ENCODE measurements at places on chromosomes 13 and 19. TPM values are rescaled to one million over a fixed set of nuclear protein-coding genes. Genes with fewer than 3 reads are reported as not detected.

- DNase-seq: no peak
These were observed 10.7 kb downstream of the ANO8 start for GRCh38 chr19:17323964-17324332.

DNA sequence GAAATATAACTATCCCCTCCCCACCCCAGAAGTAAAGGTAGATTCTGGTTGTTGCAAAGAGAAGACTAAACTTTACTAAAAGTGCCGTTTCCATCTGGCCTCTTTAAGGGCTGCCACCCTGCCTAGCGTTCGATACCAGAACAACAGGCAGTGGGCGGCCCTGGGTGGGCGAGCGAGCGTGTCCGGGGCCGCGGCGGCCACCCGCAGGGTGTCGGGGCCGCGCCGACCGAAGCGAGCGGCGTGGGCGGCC lies 2.6 kb downstream of the FGF9 start:
- DNase-seq: peak; percentile 35

DNA sequence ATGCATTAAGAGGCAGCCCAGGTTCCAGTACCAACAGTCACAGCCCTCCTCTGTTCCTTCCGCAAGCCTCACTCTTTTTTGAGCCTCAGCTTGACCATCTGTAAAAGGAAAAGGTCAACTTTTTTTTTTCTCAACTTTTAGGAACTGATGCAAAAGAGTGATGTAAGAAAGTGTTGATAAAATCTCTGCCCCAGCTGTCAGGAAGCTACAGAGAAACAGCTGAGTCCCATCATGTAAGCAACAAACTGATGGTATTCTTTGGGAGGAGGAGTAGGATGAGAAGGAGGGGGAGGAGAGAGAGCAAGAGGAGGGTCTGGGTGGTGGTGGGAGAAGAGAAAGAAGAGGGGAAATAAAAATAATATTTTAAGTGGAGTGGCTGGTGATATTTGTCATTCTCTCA lies 233.9 kb upstream of the TSHZ3 start:
- DNase-seq: no peak

DNA sequence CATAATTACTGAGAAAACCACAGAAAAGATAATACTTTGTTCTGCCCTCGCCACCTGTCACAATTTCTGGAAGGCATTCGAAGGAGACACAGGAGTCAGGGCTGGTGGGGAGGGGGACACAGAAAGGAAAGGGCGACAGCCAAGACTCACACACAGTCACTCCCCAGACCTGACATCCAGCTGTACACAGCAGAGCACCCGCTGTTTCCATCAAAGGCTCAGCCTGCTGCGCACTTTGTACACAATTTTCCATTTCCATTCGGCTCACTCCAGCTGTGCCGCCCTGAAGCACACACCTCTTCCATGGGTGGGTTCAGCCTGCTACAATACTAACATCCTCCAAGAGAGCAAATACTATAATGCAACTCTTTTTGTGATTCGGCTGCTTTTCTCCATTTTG lies 38.0 kb downstream of the STK24 start:
- no peak for DNase-seq

DNA sequence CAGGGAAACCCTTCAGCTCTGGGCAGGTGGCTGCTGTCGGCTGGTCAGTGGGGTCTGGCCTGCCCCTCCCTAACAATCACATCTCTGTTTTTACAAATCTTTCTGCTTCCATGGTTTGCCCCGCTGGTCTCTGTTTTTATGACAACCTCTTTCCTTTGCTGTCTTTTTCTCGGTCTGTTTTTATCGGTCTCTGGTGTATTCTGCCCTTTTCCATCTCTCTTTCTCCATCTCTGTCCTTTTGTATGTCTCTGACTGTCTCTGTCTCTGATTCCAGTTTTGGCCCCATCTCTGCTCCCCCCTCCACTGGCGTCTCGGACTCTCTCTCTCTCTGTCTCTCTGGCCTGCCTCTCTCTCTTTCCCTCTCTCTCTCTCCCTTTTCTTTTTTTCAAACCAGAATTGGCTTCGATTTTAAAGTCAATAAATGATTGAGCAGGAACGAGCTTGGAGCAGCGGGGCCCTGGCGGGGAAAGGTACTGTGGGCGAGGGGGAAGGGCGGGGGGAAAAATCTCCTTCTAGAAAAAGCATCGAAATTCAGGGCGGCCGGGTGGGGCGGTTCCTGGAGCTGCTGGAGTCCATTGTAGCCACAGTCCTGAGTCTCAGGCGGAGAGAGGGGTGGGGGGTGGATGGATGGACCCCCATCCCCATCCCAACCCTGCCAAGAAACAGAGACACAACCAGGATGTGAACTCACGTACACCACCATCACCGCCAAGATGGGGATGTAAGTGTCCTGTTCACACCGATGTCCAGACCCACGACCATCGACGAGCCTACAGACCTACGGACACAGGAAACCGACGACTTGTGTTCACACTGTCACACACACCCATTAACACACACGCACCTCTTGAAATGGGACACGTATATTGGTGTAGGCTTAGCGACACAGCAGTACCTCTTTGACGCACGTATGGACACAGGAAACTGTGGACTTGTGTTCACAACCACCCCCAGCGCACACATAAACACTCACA lies 3.0 kb downstream of the NFIX start:
- DNase-seq: no peak

- no peak for DNase-seq
These were observed 14.1 kb downstream of the IZUMO4 start for GRCh38 chr19:2110822-2111221.

DNA sequence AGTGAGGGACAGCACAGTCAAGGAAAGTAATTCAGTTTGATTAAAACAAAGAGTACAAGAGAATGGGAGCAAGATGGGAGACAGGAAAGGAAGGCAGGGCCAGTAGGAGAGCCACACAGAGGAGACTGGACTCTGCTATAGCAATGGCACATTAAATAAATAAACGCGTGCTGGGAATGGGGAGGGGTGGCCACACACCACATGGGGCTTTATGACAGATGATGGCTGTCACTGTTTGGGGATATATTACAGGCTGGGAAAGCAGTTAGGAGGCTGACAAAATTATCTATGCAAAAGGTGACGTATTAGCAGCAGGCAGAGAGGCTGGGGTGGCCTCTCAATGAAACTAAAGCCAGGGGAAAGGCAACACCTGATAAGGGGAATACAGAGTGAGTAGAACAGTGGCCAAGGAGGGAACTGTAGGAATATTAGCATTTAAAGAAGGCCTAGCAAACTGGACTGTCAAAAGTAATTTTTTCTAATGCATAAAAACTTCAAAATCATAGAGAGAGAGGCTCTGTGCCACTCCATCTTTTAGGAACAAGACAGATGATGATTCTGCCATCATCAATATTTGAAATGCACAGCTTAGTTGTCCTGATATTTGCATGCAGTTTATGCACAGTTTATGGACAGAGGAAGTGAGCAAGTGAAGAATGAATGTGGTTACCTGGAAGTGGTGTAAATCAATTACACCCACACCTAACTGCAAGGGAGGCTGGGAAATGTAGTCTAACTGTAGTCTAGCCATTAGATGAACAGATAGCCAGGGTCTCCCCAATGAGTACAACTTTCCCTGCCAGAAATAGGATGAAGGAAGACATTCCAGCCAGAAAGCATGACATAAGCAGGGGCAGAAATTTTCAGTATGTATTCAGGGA lies 346.5 kb downstream of the FOXO1 start:
- no peak for DNase-seq

Gene ZIM2
- total RNA-seq: not detected

- no peak for DNase-seq
These were observed 22.2 kb upstream of the SIAH3 start for GRCh38 chr13:45873491-45874325.

- DNase-seq: no peak
These were observed 14.4 kb upstream of the GARIN5A start for GRCh38 chr19:50490991-50491472.

DNA sequence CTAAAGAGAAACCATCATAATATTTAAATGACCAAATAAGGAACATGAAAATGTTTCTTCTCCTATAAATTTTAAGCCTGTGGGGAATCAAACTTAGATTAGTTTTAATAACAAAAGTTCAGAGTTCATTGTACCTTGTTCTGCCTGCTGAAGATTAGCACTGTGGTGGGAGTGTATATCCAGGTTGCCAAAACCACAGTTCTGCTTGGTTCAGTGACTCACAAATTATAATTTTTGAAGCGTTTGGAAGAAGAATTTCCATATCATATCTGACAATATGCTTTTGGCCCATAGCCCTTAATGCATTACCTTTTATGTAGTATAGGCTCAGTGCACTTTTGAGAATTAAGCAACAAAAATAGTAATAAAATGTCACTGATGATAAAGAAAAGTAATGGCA lies 545.2 kb downstream of the GPC6 start:
- no peak for DNase-seq

- no peak for DNase-seq
These were observed 1651.9 kb upstream of the MIR17HG start for GRCh38 chr13:89695343-89696257.

- DNase-seq: no peak
These were observed 43.5 kb downstream of the LRCH1 start for GRCh38 chr13:46596466-46596865.
